Naive thymus-derived CD8-positive, alpha-beta T cell (primary cell): ENCODE measurements at places on chromosomes 13 and 19.

DNA sequence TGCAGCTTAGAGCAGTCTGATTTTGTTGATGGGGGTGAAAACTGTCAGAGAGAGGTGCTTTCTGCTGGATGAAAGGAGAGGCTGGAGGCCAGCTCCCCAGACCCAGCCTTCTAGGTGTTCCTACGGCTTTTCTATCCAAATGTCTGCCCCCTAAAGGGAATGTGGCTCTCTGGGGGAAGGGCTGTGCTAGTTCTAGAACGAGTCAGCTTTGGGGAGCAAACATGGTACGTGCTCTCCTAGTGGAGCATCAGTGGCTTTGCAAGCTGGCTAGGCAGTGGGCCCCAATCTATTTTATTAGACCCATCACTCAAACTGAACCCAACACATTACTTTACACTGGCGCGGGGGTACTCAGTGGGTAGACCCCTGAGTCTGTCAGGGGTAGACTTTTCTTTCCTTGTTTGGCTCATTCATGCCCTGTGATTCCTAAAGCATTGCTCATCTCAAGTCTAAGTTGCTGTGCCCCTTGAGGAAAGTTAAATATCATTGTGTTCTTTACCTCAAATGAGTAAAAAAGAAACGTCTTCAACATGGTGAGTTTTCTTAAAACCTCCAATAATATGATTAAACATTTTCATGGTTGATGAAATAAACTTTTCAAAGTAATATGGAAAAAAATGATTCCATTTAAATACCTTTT is 254.9 kb downstream of the DLEU7 start:
- DNase-seq = no peak

- DNase-seq = no peak
Measured at GRCh38 chr13:40406405-40407120, 259.9 kb downstream of the FOXO1 start.

GRCh38 chr13:79427265-79427664 is 21.2 kb upstream of the RBM26 start:
- no peak for DNase-seq

GRCh38 chr13:64640002-64640401 is 2590.1 kb downstream of the PCDH9 start:
- no peak for DNase-seq

DNA sequence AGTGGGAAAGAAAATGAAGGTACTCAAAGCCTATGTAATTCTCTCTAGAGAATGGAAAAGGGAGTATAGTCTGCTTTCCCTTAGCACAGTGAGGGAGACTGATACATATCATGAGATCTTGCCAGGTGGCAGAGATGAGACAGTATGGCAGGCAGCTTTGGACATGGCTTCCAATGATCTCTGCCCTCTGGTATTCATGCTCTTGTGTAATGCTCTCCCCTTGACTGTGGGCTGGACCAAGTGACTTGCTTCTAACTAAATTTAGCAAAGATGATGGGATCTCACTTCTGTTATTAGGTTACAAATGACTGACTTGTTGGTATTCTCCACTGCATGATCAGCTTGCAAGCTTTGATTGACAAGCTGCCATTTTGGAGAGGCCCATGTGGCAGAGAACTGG is 10.2 kb downstream of the ZNF132 start:
- no peak for DNase-seq

DNA sequence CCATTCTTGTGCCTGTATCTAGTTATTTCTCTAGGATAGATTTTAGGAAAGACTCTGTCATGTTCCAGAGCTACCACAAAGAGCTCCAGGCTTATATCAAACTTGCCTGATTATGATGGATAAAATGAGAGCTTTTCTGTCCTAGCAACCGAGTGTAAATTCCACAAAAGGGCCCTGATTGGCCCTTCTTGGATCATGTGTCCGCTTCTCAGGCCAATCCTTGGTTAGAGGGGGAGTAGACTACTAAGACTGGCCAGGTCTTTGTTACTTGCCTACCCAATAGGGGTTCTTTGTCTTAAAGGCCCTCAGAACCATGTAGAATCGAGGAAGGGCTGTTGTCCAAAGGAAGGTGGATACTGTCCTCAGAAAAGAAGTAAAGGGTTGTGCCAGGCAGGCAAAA is 2.4 kb downstream of the DHX34 start:
- peak; percentile 2 for DNase-seq

GRCh38 chr13:56975647-56976046 is 165.1 kb upstream of the PRR20A start:
- no peak for DNase-seq

DNA sequence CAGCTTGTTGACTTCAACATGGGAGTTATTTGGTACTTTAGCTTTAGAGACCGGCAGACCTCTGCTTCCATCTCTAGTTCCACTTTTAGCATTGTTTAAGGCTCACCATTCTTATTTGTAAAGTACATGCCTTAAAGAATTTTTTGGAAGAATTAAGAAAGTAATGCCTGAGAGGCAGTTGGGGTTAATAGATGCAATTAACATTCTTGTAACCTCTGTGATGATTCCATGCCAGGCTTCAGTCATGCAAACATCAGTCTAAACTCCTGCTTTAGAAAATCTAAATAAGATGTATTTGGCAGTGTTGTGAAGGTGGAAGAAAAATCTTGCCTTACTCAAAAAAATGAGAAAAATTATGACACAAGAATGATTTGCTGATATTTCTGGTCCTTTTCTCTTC is 79.9 kb upstream of the UBAC2 start:
- DNase-seq = no peak

GRCh38 chr13:30004204-30004603 is 153.8 kb upstream of the UBL3 start:
- no peak for DNase-seq

GRCh38 chr13:20231839-20232555 is at the start of gene GJB6:
GJB6 (minus strand) TSS chr13:20232319; CDS start chr13:20223480, 8,839 bp downstream.
- DNase-seq = peak; percentile 32
